Activated CD8-positive, alpha-beta memory T cell treated with anti-CD3 and anti-CD28 coated beads, Interleukin-2, amount 10 ng/mL, durations not matched to agents 7 days and 5 days (primary cell): ENCODE measurements at places on chromosomes 12 and 14. TPM values are rescaled to one million over a fixed set of nuclear protein-coding genes. Genes with fewer than 3 reads are reported as not detected.

Gene DNAI7
- total RNA-seq: 0.18 TPM

Gene TCL1B
- not detected for total RNA-seq

Gene C14orf132
- total RNA-seq: 0.33 TPM

DNA sequence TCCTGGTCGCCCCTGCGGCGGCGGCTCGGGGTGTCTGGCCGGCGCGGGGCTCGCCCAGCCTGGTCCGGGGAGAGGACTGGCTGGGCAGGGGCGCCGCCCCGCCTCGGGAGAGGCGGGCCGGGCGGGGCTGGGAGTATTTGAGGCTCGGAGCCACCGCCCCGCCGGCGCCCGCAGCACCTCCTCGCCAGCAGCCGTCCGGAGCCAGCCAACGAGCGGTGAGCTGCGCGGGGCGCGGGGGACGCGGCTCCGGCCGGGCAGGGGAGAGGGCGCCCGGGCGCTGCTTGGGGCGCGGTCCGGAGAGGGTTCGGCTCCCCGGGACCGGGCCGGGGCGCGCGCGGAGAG, at the start of gene LGALS3:
LGALS3 (plus strand) TSS at position 167 of the 342 bp plus-strand sequence. CDS start 8,122 bp downstream, outside the sequence.
- H3K36me3 ChIP-seq: peaks cover 36% of the 10 kb centered on the region
- peak; percentile 61 for DNase-seq
- H3K27ac ChIP-seq: peak within 1 kb of the TSS; percentile 75

GRCh38 chr12:112122823-112123690, 2.3 kb upstream of the TRAFD1 start:
- H3K4me3 ChIP-seq: no peak overlapping the region
- H3K4me1 ChIP-seq: peaks cover 20% of the 10 kb centered on the region
- peaks cover 5% of the 10 kb centered on the region for H3K36me3 ChIP-seq
- DNase-seq: no peak
- no peaks in the 10 kb centered on the region for H3K27me3 ChIP-seq

Gene EXOC3L4
- not detected for total RNA-seq

- peaks cover 19% of the 10 kb centered on the region for H3K4me1 ChIP-seq
- H3K27ac ChIP-seq: no peak overlapping the region
- DNase-seq: no peak
- peaks cover 39% of the 10 kb centered on the region for H3K36me3 ChIP-seq
Measured at GRCh38 chr12:69483700-69484099, 13.5 kb downstream of the FRS2 start.

DNA sequence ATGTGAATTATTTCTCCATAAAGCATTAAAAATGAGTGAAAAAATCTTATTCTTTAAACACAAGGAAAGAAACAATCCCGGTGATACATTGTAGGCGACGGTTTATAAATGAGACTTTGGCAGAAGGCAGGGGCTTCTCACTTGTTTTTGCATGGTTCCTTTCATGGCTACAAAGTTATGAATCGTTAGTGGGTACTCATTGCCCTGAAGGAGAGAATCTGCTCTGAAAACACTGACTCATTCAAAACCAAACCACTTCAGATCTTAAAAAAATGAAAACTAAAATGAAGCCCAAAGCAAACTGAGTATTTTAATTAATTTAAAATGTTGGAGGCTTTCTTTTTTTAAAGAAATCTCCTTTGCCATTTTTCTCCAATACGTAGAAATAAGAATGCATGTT, 41.4 kb upstream of the AMIGO2 start:
- no peak for DNase-seq
- H3K27ac ChIP-seq: peak overlapping the region; percentile 21
- no peaks in the 10 kb centered on the region for H3K27me3 ChIP-seq
- H3K4me3 ChIP-seq: no peak overlapping the region

DNA sequence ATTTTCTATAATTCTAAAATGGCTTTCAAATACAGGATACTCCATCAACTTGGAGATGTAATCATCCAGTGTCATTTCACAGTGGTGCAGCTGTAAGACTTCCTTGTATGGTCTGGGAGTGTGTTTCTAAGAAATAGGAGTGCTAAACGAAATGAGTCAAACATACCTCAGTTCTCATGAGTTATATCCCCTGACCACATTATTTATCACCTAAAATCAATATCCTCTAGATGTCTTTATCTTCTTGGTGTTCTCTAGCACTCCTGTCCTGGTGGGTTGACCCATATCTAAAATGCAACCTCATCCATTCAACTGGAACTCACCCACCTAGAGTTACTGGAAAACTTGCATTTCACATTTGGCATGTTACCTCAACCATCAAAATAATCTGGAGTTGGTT, 33.2 kb downstream of the TMEM30B start:
- no peaks in the 10 kb centered on the region for H3K27me3 ChIP-seq
- H3K36me3 ChIP-seq: peaks cover 7% of the 10 kb centered on the region
- peaks cover 31% of the 10 kb centered on the region for H3K4me1 ChIP-seq
- no peak overlapping the region for H3K4me3 ChIP-seq
- no peak for DNase-seq
- H3K27ac ChIP-seq: peak overlapping the region; percentile 52

- H3K4me1 ChIP-seq: no peaks in the 10 kb centered on the region
- H3K27me3 ChIP-seq: no peaks in the 10 kb centered on the region
- no peak overlapping the region for H3K4me3 ChIP-seq
- DNase-seq: no peak
- no peaks in the 10 kb centered on the region for H3K36me3 ChIP-seq
Measured at GRCh38 chr14:78292003-78292402, 121.8 kb downstream of the NRXN3 start.

GRCh38 chr14:32601069-32601468, 272.0 kb downstream of the AKAP6 start:
- no peak overlapping the region for H3K4me3 ChIP-seq
- H3K27ac ChIP-seq: no peak overlapping the region
- DNase-seq: no peak
- H3K4me1 ChIP-seq: no peaks in the 10 kb centered on the region
- no peaks in the 10 kb centered on the region for H3K27me3 ChIP-seq

DNA sequence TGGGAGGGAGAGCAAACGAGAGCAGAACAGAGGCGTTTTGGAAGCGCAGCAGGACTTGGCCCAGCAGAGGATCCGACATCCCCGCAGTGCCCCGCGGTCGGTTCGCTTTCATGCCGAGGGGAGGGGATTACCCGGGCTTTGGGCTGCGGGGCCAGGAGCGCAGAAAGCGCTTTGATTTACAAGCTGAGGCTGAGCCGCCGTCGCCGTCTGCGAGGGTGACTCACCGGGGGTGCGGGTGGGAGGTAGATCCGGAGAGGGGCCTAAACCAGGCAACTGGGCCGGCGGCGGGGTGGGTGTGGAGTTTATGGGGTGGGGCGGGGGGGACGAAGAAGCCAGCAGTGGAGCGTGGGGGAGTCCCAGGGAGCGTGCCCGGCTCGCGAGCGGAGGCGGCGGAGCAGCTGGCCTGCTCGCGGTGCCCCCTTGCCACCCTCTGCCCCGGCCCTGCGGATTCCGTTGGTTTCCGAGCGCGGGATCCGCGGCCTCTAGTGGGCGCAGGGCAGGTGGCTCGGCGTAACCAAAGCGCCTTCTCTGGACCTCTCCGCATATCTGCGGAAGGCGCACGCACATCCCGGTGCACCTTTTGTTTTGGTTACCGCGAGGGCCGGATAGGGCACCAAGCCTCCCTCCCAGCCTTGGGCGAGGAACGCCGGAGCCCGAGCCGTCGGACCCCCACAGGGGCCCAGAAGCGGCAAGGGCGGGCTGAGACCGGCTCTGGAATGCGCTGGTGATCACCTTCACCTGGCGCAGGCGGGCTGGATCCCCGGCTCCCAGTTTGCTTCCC, 2.6 kb downstream of the SIX4 start:
- peaks cover 64% of the 10 kb centered on the region for H3K27me3 ChIP-seq
- DNase-seq: peak; percentile 56
- H3K4me1 ChIP-seq: peaks cover 11% of the 10 kb centered on the region
- H3K36me3 ChIP-seq: peaks cover 4% of the 10 kb centered on the region

Gene MEG3
- not detected for total RNA-seq

DNA sequence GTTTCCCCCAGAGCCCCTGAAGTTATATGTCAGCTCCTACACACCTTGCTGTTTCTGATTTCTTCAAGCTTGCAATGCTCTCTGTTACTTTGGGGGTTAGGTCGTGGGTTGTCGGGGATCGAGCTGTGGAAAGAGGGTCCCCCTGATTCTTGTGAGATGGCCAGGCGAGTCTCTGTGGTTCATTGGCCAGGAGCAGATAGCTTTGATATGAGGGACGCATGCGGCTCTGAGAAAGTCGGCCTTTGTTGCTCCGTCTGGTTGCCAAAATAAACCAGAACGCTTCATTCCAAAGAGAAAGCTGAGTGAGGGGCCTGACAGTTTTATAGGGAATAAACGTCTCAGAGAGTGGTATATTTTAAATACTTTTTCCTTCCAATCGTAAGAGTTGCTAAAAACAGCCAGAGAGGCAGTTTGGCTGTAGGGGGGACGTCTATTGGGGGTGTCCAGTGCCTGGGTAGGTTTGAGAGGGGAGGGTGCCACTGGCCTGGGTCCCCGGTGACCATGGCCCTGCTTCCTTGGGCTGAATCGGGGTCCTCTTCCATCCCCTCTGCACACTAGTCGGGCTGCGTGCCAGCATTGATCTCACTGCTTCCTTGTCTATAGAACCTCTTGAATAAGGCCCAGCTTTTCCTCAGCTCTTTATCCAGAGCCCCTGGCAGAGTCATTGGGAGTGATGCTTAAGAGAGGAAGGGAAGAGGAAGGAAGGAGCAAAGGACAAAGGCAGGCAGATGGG, 18.9 kb downstream of the CCND2 start:
- H3K27ac ChIP-seq: peak overlapping the region; percentile 88
- H3K27me3 ChIP-seq: no peaks in the 10 kb centered on the region
- DNase-seq: no peak
- H3K36me3 ChIP-seq: peaks cover 88% of the 10 kb centered on the region
- no peak overlapping the region for H3K4me3 ChIP-seq
- H3K4me1 ChIP-seq: peaks cover 82% of the 10 kb centered on the region

GRCh38 chr14:33525626-33526025, 425.2 kb downstream of the EGLN3 start:
- no peaks in the 10 kb centered on the region for H3K27me3 ChIP-seq
- no peak overlapping the region for H3K27ac ChIP-seq
- no peaks in the 10 kb centered on the region for H3K36me3 ChIP-seq
- no peaks in the 10 kb centered on the region for H3K4me1 ChIP-seq
- H3K4me3 ChIP-seq: no peak overlapping the region

Gene CNTN1
- total RNA-seq: not detected

GRCh38 chr12:106648736-106649135, 65.9 kb downstream of the RFX4 start:
- no peak overlapping the region for H3K4me3 ChIP-seq
- DNase-seq: no peak
- H3K36me3 ChIP-seq: no peaks in the 10 kb centered on the region

DNA sequence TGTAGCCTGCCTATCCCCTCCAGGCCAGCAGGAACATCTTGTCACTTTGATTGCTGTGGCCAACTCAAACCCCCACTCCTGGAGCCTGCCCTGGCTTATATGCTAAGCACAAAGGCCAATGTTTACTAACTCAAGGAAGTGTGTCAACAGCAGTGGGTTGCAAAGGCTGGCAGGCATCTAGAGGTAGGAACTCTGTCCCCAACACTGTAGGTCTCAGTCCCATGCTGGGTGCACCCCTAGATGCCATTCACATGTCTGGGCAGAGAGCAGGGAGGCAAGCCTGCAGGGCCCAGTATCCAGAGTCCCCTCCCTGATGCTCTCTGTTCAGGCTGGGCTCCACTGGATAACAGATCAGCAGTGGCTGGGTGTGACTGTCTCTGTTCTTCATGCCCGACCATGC, 1.6 kb upstream of the HPD start:
- H3K4me3 ChIP-seq: no peak overlapping the region
- DNase-seq: no peak
- no peak overlapping the region for H3K27ac ChIP-seq
- peaks cover 5% of the 10 kb centered on the region for H3K4me1 ChIP-seq

Gene KRT71
- not detected for total RNA-seq

Gene AKAP6
- total RNA-seq: 0.85 TPM

- peak overlapping the region; percentile 85 for H3K4me3 ChIP-seq
- H3K36me3 ChIP-seq: peaks cover 7% of the 10 kb centered on the region
- no peaks in the 10 kb centered on the region for H3K27me3 ChIP-seq
- DNase-seq: peak; percentile 68
- peaks cover 72% of the 10 kb centered on the region for H3K4me1 ChIP-seq
- H3K27ac ChIP-seq: peak overlapping the region; percentile 93
Measured at GRCh38 chr14:89617481-89618329, 200.7 kb upstream of the FOXN3 start.

DNA sequence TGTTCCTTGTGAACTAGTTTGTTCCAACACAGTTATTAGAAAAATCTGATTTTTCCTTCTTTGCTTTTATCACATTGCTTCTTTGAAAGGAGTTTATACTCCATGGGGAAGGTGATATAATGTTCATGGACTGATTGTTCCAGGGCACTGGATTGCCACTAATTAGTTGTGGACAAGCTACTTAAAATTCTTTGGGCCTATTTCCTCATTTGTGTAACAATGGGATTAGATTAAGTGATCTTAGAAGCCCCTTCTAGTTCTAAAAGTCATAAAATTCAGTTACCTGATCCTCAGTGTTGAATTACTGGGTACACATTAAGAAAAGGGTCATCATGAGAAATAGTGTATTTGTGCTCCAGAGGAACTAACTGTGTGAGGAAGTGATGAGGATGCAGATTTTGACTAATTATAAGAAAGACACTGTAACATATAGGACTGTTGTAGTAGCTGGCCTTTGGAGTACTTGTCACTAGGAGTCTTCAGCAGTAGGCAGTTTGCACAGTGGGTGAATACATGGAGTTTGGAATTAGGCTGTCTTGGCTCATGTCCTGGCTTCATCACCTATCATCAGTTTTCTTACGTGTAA, 82.2 kb downstream of the MIA2 start:
- peaks cover 30% of the 10 kb centered on the region for H3K36me3 ChIP-seq
- DNase-seq: no peak
- H3K4me3 ChIP-seq: no peak overlapping the region
- no peak overlapping the region for H3K27ac ChIP-seq
- H3K27me3 ChIP-seq: no peaks in the 10 kb centered on the region

- H3K4me3 ChIP-seq: peak overlapping the region; percentile 11
- H3K36me3 ChIP-seq: no peaks in the 10 kb centered on the region
- H3K27ac ChIP-seq: no peak overlapping the region
- DNase-seq: no peak
- H3K27me3 ChIP-seq: peaks cover 76% of the 10 kb centered on the region
Measured at GRCh38 chr14:90058876-90059458, 2.8 kb upstream of the KCNK13 start.

Gene ZNF384
- total RNA-seq: 76.3 TPM

DNA sequence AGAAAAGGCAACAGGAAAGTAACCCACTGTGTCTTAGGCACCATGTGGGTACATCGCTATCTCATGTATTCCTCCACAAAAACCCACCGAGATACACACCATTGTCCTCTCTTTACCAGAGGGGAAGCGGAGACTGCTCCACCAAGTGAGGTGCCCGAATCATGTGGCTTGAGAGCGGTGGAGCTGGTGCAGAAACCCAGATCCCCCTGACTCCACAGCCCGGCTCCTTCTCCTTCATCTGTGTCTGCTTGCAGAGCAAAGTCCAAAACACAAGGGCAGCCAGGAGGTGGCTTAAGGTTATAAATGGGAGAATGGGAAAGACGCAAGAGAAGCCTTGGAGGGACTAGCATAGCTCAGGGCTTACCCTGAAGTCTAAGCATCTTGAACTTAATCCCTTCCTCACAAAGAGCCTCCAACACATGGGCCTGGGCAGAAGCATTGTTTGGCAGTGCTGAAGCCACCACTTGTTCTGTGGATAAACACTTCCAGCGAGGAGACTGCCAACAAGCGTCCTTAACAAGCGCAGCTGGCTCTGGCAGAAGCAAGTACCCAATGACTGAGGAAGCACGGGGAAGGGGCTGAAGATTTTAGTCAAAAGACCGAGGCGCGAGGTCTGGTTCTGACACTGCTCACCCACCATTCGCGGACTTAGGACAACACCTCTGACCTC, 83.0 kb downstream of the TTC7B start:
- DNase-seq: no peak
- no peak overlapping the region for H3K27ac ChIP-seq
- H3K4me3 ChIP-seq: no peak overlapping the region
- H3K27me3 ChIP-seq: peaks cover 4% of the 10 kb centered on the region
- no peaks in the 10 kb centered on the region for H3K36me3 ChIP-seq

Gene AICDA
- not detected for total RNA-seq
